Hematopoietic multipotent progenitor cell treated with erythropoietin and hydrocortisone succinate and interleukin-3 and kit ligand, for 4 days (in vitro differentiated cells): ENCODE measurements at places on chromosomes 12 and 14.

DNA sequence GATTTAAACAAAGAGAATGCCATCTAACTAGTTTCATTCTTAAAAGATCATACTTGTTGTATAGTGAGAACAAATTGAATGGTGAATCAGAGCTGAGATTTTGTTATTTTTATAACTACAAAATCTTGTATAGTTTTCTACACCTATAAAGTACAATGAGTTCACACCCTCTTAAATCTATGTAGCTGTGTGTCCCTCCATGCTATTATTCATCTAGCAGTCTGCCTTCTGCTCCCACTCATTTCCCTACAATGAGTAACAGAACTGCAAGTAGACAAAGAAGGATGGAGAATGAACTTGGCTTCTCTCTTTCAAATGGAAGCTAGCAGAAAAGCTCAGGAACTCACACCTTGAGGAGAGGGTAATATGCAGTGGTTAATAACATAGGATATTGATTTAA is 7.1 kb downstream of the IFNG-AS1 start:
- DNase-seq, result no peak

DNA sequence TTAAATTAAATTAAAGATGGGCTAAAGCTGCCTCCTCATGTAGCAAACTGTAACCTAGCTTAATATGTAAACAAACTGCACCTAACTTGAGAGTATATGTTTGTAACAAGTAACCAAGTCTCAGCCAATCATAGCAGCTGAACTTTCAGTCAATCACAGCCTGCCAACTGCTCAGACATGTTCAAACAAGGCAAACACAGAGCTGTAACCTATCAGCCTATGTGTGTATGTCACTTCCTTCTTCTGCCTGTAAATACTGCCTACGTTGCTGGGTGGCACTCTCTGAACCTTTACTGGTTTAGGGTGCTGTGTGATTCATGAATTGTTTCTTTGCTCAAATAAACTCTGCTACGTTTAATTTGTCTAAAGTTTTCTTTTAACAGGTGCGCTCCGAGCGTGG is 2.9 kb downstream of the SERPINA6 start:
- DNase-seq, result no peak

DNA sequence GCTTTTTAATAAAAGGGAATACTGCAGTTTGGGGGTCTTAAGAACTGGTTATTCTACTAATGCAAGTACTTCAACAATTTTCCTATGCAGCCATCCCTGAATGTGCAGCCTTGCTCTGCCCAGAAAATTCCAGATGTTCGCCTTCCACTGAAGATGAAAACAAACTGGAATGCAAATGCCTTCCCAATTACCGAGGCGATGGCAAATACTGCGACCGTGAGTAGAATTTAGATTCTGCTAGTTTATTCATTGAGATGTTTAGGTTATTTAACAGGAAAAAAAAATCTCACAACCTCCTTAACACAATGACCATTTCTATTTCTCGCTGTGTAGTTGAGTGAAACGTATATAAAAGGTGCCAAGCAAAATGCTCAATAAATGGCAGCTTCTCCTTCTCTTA is 49.9 kb downstream of the STAB2 start:
- DNase-seq, result no peak

GRCh38 chr12:95173392-95174251 is 43.6 kb downstream of the FGD6 start:
- DNase-seq, result peak; percentile 53

DNA sequence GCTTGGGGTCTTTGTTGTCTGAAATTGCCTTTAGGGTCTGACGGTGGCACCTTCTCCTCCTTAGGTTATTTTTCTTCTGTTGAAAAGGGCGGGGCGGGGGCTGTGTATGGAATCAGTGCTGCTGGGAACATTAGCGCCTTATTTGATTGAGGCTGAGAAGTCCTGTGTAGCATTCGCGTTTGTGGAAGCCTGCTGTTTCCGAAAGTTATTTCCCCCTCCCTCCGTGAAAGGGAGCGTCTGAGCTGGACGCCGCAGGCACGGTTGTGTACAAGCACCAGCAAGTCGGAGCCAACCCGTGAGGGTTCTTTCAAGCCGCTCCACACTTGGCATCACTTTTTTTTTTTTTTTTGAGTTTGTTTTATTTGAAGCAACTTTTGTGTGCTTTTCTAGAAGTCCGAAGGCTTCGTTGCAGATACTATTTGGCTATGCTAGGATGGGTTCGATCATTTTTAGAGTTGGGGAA is 1.1 kb downstream of the SYNE2 start:
- DNase-seq, result peak; percentile 26

GRCh38 chr14:64110802-64111201 is 183.4 kb downstream of the ESR2 start:
- no peak for DNase-seq

- DNase-seq, result no peak
Observed at GRCh38 chr12:31522607-31523006, 68.3 kb downstream of the DENND5B start.

- no peak for DNase-seq
Observed at GRCh38 chr12:65152012-65152411, 17.4 kb upstream of the LEMD3 start.

DNA sequence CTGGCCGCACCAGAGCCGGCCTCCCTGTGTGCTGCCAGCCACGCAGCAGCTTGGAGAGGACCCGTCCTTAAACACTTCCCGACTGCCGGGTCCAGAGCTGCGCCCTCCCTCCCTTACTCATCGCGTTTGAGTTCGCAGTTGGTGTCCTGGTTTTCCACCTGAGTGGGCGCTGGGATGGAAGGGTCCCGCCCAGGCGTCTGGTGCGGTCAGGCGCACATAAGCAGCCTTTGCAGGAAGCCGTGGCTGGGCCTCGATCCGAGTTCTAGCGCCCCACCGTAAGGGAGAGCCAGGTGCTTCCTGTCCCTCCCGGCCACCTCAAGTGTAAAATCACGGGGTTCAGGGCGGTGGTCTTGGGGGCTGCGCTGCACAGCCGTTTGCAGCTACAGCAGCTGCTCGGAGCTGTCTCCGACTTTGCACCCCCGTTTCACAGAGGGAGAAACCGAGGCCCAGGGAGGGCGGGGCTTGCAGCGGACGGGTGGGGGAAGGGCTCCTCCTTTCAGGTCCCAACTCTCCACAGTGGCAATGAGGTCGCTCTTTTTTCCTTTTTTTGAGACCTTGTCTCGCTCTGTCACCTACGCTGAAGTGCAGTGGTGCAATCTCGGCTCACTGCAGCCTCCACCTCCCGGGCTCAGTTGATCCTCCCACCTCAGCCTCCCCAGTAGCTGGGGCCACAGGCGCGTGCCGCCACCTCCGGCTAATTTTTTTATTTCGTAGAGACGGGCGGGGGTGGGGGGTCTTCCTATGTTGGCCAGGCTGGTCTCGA is 51.3 kb downstream of the LRCOL1 start:
- peak; percentile 62 for DNase-seq

GRCh38 chr14:40218282-40218941 is 786.2 kb upstream of the FBXO33 start:
- DNase-seq, result no peak

DNA sequence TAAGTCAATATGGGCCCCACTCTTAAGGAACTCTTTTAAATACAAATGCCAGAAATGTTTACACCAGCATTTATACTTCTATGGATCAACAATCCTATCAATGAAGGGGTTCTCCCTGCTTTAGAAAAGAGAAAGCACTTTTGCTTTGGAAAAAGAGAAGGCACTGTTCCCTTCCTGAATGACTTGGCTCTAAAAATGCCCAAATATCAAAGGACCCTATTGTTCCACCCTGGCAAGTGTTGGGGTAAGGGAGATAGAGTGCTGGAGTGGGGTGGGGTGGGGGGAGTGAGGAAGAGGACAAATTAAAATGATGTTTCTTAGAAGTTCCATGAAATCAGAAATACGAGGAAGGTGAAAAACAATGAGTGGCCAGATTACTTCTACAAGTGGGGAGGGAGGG is 131.6 kb upstream of the GRIN2B start:
- DNase-seq, result no peak

GRCh38 chr12:95548539-95549391 is 2.5 kb downstream of the USP44 start:
- peak; percentile 64 for DNase-seq

GRCh38 chr14:61033054-61033453 is 52.0 kb downstream of the SLC38A6 start:
- no peak for DNase-seq
